ENCODE measurements at places on chromosomes 7 and 10.

DNA sequence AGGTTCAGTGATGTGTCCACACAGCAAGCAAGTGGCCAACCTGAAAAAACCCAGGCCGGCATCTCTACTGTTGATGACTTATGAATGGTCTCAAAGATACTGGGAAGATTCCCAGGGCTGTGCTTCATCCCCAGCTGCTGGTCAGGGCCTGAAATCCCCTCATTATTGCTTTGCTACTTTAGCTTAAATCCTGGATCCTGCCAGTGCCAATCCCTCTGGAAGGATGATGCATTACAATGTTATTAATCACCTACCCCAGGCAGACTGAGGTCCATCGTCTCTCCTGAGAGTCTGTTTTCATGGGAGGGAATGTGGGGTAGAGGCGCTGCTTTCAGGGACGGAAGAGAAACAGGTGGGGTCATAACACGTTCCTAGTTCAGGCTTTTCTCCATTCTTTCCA lies 371.6 kb downstream of the RPS24 start:
- DNase-seq = no peak

GRCh38 chr7:80636709-80637108 lies 1.7 kb upstream of the CD36 start:
- DNase-seq = no peak

- DNase-seq = peak; percentile 75
Observed at GRCh38 chr10:113550365-113550764, 2.5 kb upstream of the HABP2 start.

DNA sequence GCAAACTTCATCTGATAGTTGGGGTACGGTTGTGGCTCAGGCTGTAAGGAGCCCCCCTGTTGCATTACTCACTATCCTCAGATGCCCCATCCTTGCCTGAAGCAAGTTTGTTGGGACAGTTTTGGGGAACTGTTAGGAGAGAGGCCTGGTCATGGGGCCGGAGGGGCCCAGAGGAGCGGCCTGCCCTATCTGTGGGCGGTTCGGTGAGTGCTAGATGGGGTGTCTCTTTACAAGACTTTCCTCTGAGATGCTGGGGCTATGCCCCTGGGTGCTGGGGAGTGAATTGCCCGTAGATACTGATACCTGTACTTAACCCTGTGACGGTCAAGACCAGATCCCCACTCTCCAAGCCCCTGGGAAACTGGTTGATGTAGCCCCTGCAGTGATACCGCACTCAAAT lies 12.4 kb downstream of the CUX1 start:
- DNase-seq = no peak

DNA sequence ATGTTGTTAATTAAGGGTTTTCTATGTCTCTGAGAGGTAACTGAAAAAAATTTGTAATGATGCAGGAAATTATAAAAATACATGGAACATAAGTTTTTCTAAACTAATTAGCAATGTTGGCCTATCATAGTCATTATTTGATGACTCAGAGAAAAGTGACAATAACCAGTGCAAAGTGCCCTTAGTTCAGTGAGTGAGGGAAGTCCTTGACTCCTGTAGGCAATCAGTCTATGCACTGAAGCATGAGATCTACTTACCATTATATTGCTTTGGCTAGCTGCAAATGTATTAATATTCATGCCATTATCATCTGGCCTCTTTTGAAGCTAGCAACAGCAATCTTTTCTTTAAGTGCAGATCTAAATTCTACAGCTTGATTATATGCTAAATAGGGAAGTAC lies 40.6 kb downstream of the CCDC172 start:
- no peak for DNase-seq

- peak; percentile 83 for DNase-seq
Observed at GRCh38 chr10:17562614-17563013, 54.6 kb downstream of the HACD1 start.

- no peak for DNase-seq
Observed at GRCh38 chr10:114664127-114664526, 6.1 kb upstream of the ABLIM1 start.

DNA sequence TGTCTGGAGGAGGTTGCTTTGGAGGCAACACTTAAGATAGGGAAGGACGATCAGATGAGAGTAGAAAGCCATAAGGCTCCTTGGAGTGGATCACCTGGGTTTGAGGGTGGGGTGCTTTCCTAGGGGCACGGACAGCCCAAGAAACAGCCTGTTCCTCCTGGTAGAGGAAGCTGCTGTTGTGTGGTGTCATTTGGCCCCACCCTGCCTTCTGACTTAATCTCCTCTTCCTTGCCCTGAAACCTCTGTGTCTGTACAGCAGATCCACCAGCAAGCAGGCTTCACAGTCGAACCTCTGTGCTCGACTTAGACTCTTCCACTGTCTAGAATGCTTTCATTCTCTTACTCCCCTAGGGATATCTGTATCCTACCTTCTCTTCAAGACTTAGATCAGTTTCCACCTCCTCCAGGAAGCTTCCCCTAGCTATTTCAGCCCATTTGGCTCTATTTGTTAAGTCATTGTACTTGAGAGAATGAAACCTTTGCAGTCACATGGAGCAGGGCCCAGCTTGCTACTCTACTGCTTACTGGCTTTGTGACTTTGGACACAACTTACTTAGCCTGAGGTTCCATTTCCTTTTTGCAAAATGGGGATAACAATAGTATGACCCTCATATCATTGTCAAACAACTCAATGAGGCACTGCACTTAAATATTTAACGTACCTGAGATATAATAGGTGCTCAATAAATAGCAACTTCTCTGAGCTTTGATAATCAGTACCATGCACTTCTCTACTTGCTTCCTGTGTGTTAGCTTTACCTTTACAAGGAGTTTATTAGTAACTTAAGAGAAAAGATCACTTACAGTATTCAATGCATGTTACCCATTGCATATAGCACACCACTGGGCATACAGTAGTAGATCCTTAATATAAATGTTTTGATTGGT lies 5.0 kb downstream of the MXI1 start:
- no peak for DNase-seq

- no peak for DNase-seq
Observed at GRCh38 chr10:10814069-10814468, 203.6 kb upstream of the CELF2 start.

GRCh38 chr10:15943426-15943825 lies 83.1 kb upstream of the MINDY3 start:
- DNase-seq = no peak

- no peak for DNase-seq
Observed at GRCh38 chr10:131141645-131142516, 169.6 kb downstream of the TCERG1L start.

DNA sequence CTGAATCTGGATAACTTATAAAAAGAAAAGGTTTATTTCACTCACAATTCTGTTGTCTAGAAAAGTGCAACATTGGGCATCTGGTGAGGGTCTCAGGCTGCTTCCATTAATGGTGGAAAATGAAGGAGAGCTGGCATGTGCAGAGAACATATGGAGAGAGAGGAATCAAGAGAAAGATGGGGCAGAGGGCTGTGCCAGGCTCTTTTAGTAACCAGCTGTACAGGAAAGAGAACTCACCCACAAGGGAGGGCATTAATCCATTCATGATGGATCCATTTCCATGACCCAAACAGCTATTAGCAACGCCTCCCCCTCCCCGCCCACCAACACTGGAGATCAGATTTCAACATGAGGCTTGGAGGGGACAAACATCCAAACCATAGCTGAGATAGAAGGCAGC lies 61.7 kb upstream of the LYZL1 start:
- no peak for DNase-seq

DNA sequence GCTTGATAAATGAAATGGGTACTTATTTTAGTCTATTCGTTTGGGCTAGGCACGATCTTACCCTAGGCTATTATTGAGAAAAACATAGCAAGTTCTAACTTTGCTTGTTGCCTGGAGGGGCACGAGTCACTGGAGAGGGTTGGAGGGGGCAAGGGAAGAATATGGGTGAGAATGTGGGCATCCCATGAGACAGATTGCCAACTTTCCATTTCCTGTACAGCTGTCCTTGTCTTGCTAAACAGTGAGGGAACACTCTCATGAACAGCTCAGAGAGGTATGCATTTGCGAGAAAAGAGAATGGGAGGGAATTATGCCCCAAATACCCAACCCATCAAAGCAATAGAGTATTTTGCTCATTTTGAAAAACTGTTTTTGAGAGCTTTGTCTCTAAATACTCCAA lies 9.2 kb downstream of the CDHR3 start:
- DNase-seq = no peak

DNA sequence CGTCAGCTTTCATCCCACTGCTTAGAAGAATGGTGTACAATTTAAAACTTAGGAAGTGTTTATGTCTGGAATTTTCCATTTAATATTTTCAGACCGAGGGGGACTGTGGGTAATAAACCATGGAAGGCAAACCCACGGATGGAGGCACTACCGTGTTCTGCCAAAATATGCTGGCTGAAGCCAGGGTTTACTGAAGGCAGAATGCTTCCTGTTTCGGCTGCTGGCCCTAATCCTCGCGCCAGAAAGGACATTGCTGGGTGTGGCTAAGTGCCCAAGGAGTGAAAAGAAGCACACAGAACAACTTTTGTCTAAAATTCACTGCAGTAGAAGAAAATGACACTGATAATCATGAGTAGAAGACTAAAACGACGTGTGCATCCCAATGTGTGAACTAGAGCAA lies 32.3 kb downstream of the PITRM1 start:
- peak; percentile 14 for DNase-seq

GRCh38 chr7:38548605-38549004 lies 82.6 kb downstream of the AMPH start:
- no peak for DNase-seq

GRCh38 chr7:34747867-34748727 lies 90.1 kb downstream of the NPSR1 start:
- peak; percentile 51 for DNase-seq

- no peak for DNase-seq
Observed at GRCh38 chr10:119597405-119598186, 832 bp upstream of the TIAL1 start.

GRCh38 chr7:141161550-141162535 lies 88.0 kb downstream of the TMEM178B start:
- DNase-seq = no peak
